CD4-positive, alpha-beta memory T cell (primary cell): ENCODE measurements at places on chromosomes 2 and 18. TPM values are rescaled to one million over a fixed set of nuclear protein-coding genes. Genes with fewer than 3 reads are reported as not detected.

The CACNB4 gene
- not detected for polyA plus RNA-seq

The KCNG2 gene
- not detected for polyA plus RNA-seq

The AGXT gene
- polyA plus RNA-seq, result not detected

The REG3A gene
- polyA plus RNA-seq, result not detected

- DNase-seq, result no peak
Measured at GRCh38 chr2:71827524-71827901, 320.1 kb downstream of the CYP26B1 start.

DNA sequence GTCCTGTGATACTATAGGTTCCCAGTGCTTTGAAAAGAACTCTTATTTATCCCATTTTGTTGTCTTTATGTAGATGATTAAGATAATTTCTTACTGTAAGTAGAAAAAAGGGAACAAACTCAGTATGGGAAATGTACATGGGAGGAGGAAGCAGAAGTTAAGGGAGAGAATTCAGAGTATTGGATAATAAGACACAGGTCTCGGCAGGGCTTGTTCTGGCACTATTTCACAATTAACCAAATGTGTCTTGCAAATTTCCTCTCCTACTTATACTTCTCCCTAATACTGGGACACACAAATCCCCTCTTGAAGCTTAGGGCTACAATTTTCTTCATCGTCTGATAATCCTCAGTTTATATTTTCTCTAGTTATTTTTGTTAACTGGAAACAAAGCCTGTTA, 744.0 kb downstream of the ADCYAP1 start:
- no peak for DNase-seq

GRCh38 chr2:149858216-149858615, 270.6 kb upstream of the MMADHC start:
- DNase-seq, result no peak

DNA sequence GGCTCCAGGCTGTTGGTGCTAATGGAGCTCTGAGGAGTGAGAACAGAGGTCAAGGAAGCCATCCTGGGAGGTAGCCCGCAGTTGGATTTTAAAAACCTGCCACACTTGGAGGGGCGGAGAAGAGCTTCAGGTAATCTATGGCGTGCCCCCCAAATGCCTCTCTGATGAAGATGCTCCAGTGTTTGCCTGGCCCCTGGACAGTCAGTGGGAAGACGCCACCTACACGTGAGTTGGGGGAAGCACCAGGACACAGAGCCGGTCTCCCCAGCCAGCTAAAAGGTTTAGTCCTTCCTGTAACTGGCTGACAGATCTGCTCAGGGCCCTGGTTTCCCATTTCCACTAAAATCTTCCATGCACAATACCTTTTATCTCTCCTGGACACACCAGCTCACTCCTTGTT, 225.0 kb downstream of the TTC32 start:
- DNase-seq, result no peak
